ENCODE measurements at places on chromosomes 12 and 14.

DNA sequence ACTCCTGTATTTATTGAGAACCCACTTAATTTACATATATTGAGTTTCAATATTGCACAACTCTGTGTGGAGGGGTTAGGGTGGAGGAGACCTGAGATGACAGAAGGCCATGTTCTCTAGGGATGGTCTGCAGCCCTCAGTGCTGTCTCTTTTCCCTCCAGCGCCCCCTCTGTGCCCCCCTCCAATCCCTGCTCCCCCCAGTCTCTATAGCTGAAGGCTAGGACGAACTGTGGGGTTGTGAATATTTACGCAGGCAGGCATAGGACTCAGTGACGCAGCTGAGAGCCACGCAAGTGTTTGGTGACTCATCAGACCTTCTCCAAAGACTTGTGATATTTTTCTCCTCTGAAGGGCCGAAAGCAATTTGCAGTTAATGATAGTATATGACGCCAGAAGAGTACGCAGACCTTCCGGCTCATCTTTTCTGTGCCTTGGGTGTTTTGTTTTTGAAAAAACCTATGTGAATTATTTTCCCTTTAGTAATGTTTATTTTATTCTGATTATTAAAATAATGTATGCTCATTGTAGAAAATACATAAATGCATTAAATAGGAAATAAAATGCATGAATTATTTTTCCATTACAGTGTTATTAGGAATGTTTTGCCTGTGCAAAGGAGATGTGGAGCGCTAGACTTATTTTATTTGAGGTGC is 85.3 kb downstream of the SLC25A47 start:
- no peak for DNase-seq

- DNase-seq, result no peak
Observed at GRCh38 chr14:52663850-52664249, 31.5 kb downstream of the ERO1A start.

- DNase-seq, result no peak
Observed at GRCh38 chr12:91273560-91273959, 90.9 kb upstream of the DCN start.

- DNase-seq, result no peak
Observed at GRCh38 chr12:70240673-70241072, 2.6 kb upstream of the CNOT2 start.

DNA sequence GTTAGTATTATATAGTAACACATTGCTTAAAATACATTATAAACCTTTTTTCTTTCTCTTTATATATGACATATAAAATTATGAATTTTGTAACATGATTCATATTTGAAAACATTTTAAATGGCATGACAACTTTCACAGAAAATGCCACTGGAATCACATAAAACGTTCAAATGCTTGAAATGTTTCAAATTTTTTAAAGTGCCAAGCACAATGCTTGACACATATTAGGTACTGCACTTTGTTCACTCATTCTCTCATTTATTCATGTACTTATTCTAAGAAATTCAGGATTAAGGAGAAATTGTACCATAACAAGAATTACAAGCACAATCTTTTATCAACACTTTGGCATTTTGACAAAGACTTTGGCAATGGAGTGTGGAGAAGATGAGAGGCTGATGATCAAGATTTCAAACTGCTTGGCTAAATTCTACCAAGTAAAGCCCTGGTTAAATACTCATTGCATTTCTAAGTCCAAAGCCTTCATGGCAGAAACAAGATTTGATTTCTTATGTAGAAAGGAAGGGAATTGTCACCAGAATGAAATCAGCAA is 232.2 kb downstream of the C12orf50 start:
- DNase-seq, result no peak

DNA sequence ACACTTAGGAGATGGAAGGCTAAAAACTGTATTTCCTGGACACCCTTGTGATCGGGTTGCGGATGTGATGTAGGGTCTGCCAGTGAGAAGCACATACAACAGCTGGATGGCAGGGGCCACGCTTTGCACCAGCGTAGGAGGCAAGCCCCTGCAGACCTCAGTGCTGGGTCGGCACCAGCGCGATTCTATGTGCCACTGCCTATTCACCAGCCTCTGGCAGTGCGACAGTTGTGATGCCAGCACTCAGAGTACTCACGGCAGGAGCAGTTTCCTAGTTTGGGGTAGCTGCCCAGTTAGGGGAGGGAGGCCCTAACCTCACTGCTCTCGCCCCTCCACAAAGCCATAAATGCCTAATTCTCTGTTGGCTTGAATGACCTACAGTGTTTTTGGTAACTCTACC is 31.6 kb downstream of the SPTLC2 start:
- DNase-seq, result no peak

- no peak for DNase-seq
Observed at GRCh38 chr12:80053051-80053790, 46.1 kb upstream of the OTOGL start.

- no peak for DNase-seq
Observed at GRCh38 chr12:83527810-83528209, 841.1 kb downstream of the TMTC2 start.

DNA sequence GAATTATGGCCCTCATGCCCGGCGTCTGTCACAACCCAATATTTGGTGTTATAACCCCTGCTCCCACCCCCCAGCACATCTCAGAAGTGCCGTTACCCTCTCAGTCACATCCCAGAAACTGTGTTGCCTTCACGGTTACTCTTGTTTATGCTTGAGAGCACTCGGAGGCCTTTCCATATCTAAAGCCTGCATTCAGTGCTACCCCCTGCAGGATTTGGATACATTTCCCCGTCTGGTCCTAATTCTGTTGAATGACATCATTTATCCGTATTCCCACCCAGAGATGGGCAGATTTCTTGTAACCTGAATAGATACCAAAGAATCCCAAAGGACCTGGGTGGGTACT is 19.1 kb upstream of the FOS start:
- DNase-seq, result no peak

- DNase-seq, result no peak
Observed at GRCh38 chr14:75454963-75455546, 27.2 kb downstream of the JDP2 start.

GRCh38 chr14:74913986-74914573 is 9.0 kb downstream of the RPS6KL1 start:
- DNase-seq, result no peak

GRCh38 chr12:49121047-49121696 is 10.0 kb downstream of the TUBA1B start:
- DNase-seq, result no peak

GRCh38 chr14:60094306-60094897 is 2.7 kb downstream of the PCNX4 start:
- no peak for DNase-seq

GRCh38 chr12:122844366-122844971 is 9.2 kb downstream of the HIP1R start:
- no peak for DNase-seq

DNA sequence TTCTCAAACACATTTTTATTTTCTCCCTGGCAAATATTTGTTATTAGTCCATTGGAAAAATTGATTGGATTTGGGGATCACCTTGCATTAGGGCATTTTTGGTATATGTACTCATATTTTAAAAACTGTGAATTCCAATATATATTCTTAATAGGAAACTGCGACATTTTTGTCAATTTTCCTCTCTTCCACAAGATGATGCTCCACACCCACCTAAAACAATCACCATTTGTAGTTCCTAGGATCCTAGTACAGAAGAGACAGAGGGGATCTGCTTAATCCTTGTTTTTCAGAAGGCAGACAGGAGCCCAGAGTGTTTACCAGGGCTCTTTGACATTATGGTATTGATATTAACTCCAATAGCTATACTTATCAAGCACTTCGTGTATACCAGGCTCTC is 22.8 kb upstream of the OASL start:
- no peak for DNase-seq

DNA sequence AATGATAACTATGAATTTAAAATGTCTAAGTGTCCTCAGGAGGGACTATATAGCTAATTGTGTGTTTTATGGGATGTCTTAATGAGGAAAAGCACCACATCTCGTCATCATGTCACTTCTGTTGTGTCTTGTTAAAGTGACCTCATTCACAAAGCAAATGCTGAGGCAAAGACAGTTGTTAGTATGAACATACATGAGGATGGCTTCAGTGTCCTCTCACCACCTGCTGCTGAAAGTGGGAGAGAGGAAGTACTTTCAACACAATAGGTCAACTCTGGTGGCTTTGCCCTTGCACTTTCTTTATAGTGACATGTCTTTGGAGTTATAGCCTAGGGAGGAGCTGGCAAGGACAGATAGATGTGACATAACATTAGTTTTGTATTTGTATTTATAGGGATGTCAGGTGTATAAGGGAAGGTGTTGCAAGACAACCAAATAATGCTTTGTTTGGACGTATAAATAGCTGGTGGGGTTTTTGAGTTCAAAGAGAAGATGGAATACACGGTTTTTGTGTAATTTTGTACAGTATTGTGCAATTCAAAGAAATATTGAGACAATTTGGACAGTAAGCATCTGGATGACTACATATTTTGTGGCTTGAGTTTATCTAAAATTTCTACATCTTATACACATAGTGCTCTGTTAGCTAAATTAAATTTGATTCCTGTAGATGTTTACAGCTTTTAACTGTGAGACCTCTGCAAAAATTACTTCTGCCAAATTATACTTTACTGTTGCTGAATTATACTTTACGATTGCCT is 131.7 kb upstream of the ATP2B1 start:
- no peak for DNase-seq

GRCh38 chr12:88267630-88268029 is 125.5 kb downstream of the TMTC3 start:
- DNase-seq, result no peak

DNA sequence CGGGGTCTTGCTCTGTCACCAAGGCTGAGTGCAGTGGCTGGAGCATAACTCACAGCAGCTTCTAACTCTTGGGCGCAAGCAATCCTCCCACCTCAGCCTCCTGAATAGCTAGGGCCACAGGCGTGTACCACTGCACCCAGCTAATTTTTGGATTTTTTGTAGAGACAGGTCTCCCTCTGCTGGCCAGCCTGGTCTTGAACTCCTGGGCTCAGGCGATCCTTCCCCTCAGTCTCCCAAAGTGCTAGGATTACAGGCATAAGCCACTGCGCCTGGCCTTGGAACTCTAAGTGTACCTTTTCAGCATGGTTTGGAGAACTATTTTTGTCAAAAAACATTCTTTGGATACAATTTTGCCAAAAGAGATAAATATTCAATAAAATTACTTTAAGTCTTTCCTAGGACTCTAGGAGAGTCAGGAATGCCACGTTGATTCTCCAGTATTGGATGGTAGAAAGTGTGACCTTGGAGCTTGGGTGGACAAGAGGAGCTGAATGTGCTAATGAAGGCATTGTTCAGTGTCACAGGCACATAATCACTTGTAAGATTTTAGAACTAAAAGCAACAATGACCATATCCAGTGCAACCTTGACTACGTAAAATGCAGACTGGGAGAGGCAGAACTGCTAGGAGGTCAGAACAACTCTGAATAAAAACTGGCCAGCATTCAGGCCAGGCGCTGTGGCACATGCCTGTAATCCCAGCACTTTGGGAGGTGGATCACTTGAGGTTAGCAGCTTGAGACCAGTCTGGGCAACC is 2.8 kb downstream of the SRSF9 start:
- DNase-seq, result no peak

DNA sequence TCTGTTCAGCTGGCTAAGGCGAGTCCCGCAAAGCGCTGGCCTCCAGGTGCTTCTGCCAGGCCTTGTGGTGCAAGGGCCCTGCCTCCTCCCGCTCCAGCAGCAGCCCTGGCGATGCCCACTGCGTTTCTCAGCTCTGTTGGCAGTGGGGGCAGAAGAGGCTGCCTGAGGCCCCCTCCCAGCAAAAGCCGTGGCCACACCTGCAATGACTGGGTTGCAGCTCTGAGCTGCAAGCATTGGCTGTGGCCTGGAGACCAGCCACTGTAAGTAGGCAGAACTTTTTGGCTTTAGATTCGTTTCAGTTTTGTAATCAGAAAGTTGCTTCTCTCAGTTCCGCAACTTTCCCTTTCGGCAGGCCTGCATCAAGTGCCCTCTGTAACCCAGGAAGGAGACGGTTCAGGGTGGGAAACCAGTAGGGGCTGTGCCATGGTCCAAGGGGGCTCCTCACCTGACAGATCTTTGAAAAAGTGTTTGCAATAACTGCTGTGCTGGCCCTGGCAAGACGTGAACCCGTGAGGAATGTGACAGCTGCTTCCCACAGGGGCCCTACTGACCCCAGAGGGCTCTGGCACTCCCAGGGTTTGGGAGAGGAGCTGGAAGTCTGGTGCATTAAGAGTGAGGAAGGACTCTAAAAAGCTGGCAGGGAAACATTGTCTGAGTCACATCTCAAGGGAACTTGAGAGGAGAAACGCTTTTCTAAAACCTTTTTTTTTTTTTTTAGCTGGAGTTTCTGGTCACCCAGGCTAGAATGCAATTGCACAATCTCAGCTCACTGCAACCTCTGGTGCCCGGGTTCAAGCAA is 54.5 kb upstream of the MAX start:
- no peak for DNase-seq

- no peak for DNase-seq
Observed at GRCh38 chr12:54650409-54650808, 2.2 kb upstream of the DCD start.
